ENCODE measurements at places on chromosomes 1 and 21.

- no peak for DNase-seq
Measured at GRCh38 chr1:36492491-36492890, 9.8 kb upstream of the CSF3R start.

GRCh38 chr1:162710780-162711465 is 78.7 kb downstream of the DDR2 start:
- DNase-seq = no peak

DNA sequence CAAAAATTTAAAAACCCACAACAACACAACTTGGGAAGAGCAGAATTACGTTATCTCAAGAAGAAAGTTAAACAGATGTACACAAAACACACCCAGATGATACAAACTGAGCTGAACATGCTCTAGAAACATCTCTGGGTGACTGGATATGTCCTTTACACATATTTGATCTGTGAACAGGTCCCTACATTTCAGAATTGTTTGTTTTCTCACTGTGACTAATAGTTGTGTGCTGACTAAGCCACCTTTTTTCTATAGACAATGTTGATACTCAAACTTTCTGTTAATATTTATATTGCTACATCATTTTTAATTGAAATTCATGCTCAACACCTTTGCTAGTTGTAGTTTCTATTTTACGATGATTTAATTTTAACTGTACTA is 1.0 kb upstream of the F11R start:
- DNase-seq = no peak

DNA sequence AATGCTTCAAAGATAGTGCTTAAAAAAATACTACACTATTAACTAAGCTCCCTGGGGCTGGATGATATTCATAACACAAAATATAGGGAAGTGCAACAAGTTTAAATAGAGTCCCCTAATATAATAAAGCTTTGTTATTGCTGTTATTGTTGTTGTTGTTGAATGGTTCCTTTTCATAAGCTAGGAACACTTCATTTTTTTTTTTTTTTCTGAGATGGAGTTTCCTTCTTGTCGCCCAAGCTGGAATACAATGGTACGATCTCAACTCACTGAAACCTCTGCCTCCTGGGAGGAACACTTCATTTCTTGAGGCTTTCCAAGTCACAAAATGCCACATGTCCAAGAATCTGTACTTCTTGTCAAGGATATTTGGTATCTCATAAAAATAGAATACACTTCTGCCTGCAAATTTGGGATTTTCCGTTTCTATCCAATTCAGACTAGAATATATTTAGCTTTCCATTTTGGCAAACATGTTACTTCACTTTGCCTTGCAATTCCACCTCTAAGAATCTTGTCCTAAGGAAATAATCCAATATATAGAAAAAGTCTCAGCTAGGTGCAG is 21.1 kb downstream of the WDR47 start:
- no peak for DNase-seq

- DNase-seq = no peak
Measured at GRCh38 chr1:35001743-35002142, 16.6 kb upstream of the TMEM35B start.

DNA sequence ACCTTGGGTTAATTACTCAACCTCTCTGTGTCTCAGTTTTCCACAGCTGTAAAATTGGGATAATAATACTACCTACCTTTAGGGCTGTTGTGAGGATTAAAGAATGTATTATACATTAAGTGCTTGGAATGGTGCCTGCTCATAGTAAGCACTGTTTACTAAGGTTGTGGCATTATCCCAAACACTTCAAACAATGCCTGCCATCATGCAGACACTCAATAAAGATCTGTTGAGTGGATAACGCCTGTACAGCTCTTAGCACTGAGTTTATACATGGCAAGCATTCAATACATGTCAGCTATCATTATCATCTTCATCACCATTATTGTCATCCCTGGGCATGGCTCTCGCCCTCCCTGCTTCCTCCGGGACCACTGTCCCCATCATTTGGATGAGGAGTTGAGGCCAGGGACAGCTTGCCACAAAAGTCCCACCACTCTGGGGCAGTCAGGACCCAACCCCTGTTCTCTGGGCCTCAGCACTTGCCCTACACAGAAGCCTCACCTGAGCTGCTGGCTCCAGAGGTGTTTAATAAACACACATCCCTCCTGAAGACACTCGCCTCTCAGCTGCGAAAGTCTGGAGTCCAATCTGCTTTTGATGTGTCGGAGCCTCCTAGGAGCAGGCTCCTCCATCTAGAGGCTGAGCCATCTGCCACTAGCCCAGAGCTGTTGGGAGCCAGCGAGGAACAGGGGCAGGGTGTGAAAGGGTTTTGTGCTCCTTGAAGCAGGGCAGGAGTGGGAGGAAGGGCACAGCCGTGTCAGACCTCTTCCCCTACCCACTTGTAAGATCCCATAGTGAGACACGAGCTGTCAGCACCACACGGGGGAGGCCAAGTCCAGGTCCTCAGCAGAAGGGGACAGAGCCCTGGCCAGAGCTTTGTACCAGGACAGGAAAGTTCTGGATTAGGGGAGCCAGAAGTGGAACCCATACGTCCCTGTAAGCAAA is 80.9 kb upstream of the ZC3H12A start:
- no peak for DNase-seq

DNA sequence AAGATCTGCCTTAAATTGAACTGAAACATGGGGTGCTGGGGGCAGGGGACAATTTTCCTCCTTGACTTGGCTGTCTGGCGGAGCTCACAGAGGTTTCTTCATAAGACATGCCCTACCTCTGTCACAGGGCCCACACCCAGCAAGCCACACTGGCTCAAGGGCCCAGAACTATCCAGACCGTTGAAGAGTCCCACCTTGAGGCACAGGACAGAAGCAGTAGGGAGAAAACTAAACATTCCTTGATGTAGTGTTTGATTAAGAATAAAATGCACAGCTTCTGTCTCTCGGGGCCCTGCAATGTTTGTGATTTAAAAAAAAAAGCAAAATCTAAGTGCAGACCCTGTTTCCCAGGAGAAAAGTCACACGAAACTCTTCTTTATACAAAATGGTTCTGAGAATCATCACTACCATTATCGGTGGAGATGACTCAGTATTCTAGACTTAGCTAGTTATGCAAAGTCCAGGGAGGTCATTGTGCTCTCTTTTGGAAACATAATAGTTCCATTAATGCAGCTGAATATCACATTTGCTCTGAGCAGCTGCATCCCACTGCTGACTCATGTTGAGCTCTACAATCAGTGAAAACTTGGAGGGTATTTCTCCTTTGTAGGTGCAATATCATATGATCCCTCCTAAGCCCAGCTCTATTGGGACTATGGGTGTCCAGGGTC is 53.6 kb upstream of the DIRAS3 start:
- no peak for DNase-seq

DNA sequence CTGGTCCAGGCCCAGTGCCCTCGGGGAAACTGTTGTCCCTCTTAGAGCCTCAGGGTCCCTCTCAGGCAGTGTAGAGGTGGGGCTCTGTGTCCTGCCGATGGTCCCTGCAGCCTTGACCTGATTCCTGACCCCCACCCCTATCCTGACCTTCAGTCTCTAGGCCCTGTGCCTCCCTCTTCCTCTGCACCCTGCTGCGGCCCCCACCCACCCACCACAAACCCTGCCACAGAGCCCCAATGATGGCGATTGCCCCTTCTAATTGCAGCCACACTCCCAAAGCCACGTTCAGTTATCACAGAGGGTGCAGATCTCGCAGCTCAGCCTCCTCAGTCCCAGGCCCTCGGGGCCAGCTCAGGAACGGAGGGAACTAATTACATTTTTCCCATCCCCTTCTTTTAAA is 99.7 kb downstream of the PAX7 start:
- DNase-seq = no peak

DNA sequence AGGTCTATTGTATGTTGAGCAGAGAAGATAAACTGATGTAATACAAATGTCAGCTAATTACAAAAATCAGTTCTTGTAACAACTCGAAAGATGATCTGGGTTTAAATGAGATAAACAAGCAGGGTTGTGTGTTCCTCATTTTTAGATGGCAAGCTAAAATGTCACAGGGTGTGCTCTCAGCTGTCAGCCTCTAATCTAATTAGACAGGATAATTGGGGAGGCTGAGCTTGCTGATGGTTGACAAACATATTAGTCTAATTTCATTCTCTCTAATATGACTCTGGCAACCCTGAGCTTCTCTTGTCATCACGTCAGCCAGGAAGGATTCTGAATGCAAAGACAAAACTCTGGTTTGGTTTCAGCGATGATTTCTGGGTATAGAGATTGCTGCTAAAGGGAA is 335.3 kb upstream of the KAZN start:
- DNase-seq = no peak

- no peak for DNase-seq
Measured at GRCh38 chr1:64877151-64877550, 89.2 kb downstream of the JAK1 start.

GRCh38 chr1:97849345-97850340 is 71.2 kb downstream of the DPYD start:
- DNase-seq = peak; percentile 64

GRCh38 chr1:243916160-243916559 is 66.1 kb upstream of the AKT3 start:
- no peak for DNase-seq

DNA sequence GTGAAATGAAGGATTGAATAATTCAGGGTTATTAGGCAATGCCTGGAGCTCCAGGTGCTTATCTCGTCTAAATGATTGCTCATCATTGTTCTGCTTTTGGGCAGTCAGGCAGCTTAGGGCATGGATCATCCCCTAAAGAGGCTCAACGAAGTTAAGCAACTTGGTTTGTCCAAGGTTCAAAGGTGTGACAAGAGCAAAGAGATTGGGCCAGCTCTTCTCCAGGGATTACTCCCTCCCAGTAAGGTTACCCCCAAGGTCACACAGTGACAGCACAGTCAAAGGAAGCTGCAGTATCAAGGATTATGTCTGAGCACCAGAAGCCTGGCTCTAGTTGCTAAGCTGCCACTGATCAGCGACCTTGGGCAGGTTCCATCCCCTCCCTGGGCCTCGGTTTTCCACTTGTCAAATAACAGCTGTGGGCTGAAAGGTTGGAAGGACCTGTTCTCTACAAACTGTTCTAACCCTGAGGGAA is 6.8 kb downstream of the ETNK2 start:
- no peak for DNase-seq

DNA sequence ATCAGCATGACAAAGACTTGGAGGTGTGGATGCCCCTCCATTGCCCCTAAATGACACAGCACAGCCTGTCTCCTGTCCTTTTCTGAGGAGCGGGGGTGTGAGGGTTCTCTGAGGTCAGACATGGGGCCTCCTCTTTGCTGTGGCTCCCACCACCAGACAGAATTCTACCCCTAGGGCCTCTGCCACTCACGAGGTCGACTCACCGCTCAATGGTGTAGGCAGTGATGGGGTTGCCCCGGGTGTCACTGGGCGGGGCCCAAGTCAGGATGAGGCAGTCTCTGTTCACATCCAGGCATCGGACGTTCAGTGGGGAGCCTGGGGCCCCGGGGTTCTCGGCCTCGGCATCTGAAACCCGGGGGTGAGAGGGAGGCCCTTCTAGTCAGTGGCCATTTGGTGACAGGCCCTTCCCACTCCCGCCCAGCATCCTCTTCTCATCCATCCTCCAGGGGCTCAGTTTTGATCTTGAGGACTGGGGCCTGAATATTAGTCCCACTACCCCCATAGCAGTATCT is 19.9 kb downstream of the MYOM3 start:
- DNase-seq = no peak

All from amniotic stem cell (primary cell).